Kidney glomerular epithelial cell (primary cell): ENCODE measurements at places on chromosomes 13 and 19.

DNA sequence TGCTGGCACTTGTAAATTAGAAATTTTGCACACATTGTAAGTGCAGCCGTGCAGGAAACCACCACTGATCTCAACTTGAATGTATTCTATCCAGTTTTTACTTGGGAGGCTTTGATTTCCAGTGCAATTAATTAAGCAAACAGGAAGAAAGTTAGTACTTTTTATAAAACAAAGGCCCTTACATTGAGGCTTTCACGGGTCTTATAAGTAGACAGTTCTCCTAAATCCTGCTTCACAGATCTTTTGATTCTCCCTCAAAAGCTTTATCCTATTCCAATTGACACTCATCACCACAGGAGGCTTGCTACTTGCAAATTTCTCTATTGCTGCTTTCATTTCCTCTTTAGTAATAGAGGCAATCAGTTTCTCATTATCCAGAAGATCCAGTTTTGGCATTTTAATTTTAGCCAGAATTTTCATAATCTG is 90.1 kb downstream of the ERCC5 start:
- no peak for DNase-seq

DNA sequence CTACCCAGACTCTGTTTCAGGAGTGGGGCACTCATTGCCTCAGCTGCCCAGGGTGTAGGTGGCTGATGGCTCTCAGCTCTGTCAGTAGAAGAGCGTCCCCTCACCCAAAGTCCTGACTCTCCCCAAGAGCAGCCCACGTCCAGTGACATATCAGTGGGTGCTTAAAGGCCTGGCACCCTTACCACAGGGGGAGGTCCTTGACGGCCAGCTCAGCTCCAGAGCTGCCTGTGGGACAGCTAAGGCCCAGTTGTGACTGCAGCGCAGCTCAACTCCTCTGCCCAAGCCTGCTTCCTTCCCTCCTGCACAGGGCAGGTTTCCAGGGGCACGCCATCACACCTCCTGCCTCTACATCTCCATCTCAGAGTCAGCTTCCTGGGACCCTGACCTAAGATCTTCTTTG is 32.4 kb downstream of the GRIK5 start:
- DNase-seq: no peak

DNA sequence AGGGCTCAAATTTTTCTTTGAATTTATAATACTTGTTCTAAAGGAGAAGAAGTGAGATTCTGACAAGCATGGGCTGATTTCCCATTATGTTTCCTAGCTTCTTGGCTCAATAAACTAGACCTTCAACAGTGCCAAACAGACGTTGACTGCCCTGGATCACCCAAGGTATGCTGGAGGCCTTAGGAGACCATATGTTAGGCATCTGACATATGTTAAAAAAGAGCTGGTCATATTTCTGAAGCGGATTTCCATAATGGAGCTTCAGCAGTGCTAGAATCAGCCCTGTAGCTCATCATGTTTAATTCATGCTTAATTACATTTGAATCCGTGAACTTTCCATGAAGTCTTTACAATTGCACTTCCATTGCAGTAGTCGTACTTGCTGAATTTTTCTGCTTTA is 653.3 kb downstream of the DIAPH3 start:
- DNase-seq: no peak

DNA sequence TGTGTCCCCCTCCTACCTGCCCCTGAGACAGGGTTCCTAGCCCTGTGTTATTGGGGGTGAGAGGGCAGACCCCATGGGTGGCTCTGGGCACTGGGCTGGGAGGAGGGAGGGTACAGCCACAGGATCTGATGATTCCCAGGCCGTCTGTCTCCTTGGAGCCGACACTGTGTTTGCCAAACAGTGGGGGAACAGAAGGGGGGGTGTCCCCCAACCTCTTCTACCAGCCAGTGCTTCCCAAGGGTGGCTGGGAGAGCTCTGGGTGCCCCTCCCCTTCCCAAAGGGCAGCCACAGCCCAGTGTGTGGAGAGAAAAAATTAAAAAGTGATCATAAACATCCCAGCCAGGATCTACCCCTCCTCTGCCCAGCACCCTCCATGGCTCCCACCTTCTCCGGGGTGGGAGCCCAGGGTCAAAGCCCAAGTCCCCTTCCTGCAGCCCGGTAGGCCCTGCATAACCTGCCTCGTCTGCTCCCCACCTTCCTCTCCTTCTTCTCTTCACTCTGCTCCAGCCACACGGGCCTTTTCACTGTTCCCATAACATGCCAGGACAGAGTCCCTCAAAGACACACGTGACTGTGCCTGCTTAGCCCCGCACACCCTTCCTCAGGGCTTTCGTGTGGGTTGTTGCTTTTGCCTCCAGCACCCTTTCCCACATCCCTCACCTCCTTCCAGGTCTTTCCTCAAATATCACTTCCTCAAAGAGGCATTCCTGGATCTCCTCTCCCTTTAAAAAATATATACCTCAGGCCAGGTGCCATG is 1.4 kb upstream of the PLIN4 start:
- DNase-seq: no peak

GRCh38 chr19:40585241-40585981 is 8.7 kb downstream of the SHKBP1 start:
- peak; percentile 56 for DNase-seq

DNA sequence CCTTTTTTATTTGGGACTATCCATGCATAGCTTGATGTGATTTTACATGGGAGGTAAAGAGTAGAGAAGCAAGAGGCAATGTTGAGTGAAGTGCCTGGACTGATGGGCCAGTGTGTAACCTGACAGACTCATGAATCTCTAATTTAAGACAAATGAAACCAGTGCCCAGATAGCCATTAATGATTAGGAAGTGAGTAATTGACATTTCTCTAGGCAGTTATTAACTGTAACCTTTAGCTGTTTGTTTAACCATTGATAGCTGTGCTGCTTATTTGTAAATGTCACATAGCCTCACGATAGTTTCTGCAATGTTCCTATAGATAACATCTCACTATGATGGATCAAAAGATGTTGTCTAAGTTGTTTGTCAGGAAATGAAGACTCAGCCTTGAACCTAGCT is 1047.5 kb upstream of the SPRY2 start:
- DNase-seq: no peak

DNA sequence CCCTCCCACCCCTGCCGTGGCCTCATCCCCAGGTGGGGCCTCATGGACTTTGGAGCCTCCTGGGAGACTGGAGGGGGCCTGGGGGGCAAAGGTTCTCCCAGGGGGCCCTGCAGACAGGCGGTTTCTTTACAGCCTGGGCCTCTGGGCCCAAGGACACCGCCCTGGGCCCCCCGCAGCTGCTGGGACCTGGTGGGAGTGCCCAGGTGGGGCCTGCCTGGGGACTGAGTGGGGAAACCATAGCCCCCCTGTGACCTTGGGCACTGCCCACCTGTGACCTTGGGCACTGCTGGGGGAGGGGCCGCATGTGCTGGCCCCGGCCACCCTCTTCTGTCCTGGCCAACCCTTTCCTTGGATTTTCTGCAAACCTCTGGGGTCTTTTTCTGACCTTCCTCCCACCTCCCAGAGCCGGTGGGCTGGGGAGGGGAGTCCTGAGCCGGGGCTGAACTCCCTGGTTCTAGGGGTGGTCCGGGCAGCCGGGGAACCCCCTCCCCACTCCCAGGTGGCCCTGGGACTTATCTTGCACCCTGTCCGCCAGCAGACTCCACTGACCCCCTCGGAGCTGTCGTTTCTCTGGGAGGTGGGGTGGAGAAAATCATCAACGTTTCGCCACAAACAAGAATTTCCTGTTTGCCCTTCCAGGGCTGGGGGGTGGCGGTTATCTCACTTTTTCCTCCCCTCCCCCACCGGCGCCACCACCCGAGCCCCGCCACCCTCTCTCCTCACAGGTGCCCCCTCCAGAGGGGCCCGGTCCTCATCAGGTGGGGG is 27.0 kb downstream of the ARID3A start:
- DNase-seq: no peak

DNA sequence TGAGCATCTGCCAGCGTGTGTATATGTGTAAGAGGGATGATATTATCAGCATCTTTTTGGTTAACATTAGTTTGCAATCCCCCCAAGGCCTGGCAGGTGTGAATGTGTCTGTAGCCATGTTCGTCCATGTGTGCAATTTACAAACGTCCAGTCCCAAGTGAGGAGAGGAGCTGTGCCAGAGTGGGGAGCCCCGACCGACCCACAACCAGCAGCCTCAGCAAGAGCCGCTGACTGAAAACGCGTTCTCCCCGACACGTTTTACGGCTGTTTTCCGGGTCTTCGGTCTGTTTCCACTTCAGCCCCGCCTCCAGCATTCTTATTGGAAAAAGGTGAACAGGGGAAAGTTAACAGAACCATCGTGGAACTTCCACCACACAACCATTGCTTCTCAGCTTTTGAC is 119.1 kb upstream of the SOX1 start:
- no peak for DNase-seq

GRCh38 chr13:99405966-99406365 is 95.3 kb upstream of the TM9SF2 start:
- DNase-seq: no peak

DNA sequence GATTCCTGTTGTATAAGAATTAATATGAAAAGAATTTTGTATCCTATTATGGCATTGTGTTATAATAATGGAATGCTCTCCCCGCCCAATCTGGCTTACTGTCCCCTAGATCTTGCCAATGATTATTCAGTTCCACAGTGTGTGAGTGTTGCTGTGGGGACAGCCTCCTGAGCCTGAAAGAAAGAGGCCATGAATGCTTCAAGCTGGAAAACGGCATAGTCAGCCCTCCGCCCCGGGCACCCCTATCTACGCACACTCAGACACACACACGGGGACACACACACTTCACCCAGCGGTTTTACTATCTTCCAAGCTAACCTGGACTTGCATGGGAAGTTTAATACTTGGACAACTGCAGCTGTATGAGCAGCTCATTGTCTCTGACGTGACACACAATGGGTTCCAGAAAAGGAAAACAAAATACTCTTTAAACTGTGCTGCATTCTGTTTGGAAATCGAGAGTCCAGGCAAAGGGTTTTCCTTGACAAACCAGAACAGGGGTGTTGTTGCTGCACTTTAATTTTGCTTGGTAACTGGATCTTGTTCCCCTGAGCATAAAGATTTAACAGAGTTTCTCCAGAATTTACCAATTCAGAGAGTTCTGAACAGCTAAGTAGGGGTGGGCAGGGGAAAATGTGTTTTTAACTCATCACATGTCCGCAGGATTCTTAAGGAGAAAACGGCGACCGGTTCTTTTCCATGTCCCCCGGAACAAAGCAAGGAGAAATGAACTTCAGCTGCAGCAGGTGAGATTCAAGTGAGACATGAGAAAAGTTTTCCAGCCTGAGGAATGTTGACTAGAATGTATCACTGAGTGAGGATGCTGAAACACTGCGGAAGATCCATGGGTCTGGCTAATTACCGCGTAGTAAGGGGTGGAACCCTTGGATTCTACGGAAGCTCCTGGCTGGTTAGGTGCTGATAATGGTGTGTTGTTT is 472.9 kb downstream of the FOXO1 start:
- no peak for DNase-seq

GRCh38 chr13:43731296-43731695 is 55.5 kb downstream of the ENOX1 start:
- DNase-seq: no peak

DNA sequence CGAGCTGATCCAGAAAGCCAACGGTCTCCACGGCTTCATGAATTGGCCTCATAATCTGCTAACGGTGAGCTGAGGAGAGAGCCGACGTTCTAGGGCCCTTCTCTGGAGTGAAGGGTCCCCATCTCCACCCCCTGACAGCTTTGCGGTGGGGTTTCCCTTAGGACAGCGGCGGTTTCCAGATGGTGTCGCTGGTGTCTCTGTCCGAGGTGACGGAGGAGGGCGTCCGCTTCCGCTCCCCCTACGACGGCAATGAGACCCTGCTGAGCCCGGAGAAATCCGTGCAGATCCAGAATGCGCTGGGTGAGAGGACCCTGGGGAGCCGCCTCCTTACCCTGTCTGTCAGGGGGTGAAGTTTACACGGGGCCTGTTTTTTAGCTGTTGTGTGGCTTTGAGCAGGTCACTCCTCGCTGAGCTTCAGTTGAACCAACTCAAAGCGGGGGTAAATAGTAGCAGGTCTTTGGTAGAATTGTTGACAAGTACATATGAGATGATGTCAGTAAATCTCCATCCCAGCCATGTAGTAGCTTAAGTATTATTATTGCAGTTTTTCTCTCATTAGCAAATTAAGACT is 801 bp downstream of the QTRT1 start:
- DNase-seq: no peak

DNA sequence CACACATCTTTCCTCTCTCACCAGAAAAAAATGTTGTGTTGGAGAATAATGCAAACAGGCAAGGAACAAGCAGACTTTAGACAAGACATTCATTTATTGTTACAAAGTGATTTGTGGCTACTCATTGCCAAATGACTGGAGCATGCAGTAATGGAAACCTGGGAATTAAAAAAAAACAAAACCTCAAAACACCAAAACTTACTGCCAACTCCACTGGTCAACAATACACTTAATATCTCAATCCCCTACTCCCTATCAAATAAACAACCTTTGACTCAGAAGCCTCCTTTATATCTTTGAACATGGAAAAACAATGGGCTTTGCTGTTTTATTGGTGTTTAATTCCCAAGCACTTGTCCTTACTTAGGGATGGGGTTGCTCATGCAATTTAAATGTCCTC is 112.8 kb downstream of the POSTN start:
- DNase-seq: no peak

GRCh38 chr13:38483623-38484022 is 134.0 kb downstream of the UFM1 start:
- no peak for DNase-seq

DNA sequence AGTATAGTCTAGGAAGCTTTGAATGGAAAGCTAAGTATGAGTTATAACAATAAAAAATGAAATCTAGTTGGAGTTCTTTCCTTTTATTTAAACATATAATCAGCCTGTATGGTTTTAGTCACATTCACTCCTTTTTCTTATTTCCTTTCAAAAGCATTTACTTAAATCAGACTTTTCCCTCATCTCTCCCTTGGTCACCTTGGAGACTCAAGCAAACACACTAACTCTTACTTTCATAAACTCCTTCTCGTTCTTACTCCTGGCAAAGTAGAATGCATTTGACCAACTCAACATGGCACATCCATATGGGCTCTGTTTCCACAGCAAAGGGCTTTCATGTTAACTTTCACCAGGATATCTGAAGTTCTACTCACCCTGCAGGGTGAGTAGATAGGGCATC is 400.0 kb downstream of the LMO7 start:
- no peak for DNase-seq

- DNase-seq: no peak
These were observed 298.1 kb downstream of the FOXO1 start for GRCh38 chr13:40368127-40368891.

- no peak for DNase-seq
These were observed 8.0 kb downstream of the PTH2 start for GRCh38 chr19:49415102-49415809.

DNA sequence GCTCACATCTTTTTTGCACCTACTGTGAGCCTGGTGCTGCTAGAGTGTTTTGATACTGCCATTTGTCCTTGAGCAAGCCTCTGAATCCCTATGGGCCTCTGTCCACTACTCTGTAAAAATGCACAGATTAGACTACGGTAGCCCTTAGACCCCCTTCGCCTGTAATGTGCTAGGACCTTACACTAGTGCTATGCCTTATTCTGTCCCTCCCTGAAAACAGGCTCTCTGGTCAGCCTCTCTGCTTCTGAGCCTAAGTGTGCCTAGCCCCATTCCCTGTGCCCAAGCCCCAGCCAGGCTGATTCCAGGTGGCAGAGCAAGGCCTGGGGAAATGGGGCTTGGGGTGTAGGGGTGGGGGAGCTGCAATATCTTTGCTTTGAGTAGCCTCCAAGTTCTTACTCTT is 10.7 kb downstream of the HMGB1 start:
- DNase-seq: no peak
